ENCODE measurements at places on chromosomes 11 and 22. TPM values are rescaled to one million over a fixed set of nuclear protein-coding genes. Genes with fewer than 3 reads are reported as not detected.

SSTR3 gene
- 8.5 TPM for total RNA-seq

GRCh38 chr22:50470491-50470890 lies 4.3 kb downstream of the SBF1 start:
- peak; percentile 34 for DNase-seq

TEX12 gene
- not detected for total RNA-seq

GRCh38 chr22:22040908-22041307 lies 58.3 kb upstream of the TOP3B start:
- DNase-seq = no peak

- no peak for DNase-seq
Measured at GRCh38 chr11:22749536-22749935, 80.1 kb downstream of the SVIP start.

GRCh38 chr11:14506532-14506931 lies 6.9 kb upstream of the COPB1 start:
- DNase-seq = no peak

DNA sequence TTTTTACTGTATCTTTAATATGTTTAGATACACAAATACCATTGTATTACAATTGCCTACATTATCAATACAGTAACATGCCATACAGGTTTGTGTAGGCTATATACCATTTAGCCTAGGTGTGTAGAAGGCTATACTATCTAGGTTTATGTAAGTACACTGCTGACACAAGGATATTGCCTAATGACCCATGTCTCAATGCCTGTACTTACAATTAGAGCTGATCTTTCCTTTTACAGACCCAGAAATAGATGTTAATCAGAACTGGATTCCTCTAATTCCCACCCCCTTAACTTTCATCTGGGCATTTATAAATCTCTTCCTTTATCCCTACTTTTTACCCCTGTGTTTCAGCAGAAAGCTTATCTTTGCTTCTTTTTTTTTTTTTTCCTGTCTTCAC lies 229.5 kb downstream of the METTL15 start:
- DNase-seq = no peak

DNA sequence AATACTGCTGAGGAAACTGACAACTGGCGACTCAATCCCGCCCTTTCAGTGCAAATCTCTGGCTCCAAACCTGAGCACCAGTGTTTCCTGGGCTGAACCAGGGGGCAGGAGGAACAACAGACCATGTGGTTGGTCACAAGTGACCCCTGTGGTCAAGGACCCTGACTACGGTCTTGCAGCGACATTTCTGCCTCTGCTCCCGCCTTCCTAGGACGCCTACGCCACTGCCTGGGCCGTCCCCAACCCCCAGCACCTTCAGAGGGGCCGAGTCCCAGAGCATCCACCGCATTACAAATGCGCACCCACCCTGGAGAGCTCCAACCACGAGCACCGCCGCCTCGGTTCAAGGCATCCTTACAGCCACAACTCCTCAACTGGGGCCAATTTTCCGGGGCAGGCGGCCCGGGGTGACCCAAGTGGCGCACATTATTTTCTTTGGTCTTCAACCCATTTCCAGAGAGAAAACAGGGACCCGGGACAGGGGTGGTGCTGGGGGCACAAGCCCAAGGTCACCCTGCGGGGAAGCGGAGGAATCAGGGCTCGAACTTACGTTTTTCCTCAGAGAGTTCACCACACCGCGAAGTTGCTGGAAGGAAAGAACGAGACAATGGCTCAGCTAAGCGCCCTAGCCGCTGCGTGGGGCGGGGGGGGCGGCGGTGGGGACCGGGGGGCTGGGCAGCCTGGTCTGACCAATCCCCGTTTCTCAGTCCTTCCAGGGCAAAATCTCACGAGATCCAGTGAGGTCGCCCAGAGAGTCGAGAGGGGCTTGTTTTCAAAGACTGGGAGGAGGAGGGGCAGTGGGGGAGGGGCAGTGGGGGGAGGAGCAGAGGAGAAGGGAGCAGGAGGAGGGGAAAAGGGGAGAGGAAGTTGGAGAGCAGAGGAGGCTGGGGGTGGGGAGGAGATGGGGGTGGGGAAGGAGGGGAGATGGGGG lies 1.8 kb downstream of the PRAME start:
- no peak for DNase-seq

CCND1 gene
- 2.8 TPM for total RNA-seq

DNA sequence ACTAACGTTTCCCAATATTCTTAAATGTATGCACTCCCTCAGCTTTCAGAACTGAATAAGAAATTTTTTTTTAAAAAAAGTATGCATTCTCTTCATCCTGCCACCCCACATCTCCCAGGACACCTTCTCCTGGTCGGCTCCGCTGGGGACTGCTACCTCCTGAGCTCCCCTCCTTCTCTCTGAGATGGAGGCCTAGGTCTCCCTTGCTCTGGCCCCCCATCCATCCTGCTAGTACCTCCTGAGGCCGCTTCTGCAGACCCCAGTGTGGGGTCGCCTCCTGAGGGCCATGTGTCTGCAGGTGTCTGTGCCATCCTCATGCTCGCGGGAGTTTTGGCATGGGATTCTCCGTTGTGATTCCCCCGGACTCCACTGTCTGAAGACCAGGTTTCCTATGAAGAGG lies 27.8 kb downstream of the FAM118A start:
- no peak for DNase-seq

GRCh38 chr11:102882389-102883024 lies 7.7 kb upstream of the MMP12 start:
- no peak for DNase-seq

SYT12 gene
- not detected for total RNA-seq

GRCh38 chr22:50309601-50309991 lies 2.1 kb upstream of the PLXNB2 start:
- no peak for DNase-seq

DNA sequence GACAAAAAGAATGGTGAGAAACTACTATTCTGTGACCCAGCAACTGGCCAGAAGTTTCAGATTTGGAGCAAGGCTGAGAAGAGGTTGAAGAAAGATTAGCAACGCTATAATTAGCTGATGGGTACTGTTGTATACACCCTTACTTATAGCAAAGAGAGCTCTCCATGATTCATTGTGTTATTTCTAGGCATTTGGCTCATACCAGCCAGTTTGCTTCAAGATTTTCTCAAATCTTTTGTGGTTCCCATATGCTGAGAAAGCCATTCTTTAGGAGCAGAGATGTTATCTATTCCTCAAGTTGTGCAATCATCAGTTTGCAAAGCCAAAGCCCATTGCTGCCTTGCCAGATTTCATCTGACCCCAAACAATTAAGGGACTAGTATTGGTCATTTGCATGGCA lies 179.4 kb downstream of the ETS1 start:
- no peak for DNase-seq

BTG4 gene
- total RNA-seq = 0.36 TPM

DNA sequence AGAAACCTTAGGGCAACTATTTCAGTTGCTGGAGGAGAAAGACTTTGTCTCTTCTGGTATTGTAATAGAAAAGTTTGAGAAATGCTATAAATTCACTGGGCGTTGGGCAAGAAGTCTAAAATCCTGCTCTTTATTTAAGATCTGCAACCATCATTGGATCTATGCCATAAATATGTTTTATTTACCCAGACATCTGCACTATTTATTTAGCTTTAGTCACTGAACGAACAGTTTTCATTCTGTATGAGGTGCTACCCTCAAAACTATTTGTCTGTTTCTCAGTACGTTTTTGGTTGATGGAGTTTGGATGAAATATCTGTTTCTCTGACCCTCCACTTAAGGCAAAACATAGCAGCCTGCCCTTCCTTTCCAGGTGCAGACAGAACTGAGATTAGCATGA lies 171.5 kb downstream of the SNX19 start:
- DNase-seq = no peak

DNA sequence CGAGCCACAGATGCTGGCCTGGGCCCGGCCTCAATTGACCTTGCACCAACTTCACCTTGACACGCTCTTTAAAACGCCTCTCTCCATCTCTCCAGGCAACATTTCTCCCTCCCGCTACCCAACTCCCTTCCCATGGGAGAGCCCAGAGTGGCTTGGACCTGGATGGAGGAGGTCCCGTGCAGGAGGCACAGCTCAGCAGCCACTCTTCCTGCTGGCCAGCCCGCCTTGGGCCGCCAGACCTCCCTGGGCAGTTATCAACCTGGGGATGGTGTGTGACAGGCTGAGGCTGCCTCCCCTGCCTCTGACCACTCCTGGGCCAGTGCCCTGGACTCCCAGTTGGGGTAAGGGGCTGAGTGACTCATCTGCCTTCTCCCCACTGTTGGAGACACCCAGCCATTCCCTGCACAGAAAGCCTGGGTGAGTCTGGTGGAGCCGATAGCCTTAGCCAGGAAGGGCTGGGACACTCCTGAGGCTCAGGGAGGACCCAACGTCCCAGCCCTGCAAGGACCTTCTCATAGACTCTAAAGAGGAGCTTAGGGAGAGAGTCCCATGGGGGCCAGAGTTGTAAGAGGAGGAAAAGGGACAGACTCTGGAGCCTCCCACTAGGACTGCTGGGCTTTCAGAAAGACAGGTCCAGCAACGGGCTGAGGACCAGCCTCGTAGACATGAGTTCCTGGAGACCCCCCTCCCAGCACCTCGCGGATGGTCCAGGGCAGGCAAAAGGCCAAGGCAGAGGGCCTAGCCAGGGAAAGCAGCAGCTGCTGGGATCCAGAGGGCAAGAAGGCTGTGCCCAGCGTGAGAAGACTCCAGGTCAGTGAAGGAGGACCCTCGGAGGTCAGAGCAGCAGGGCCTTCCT lies 131.7 kb downstream of the CEP164 start:
- no peak for DNase-seq

- DNase-seq = no peak
Measured at GRCh38 chr11:124415356-124415923, 9.2 kb downstream of the OR8B4 start.

GRCh38 chr11:60265373-60266214 lies 14.9 kb upstream of the MS4A4A start:
- DNase-seq = peak; percentile 25

- peak; percentile 61 for DNase-seq
Measured at GRCh38 chr11:911031-911889, 650 bp upstream of the CHID1 start.

CALCA gene
- not detected for total RNA-seq

PICK1 gene
- total RNA-seq = 14.9 TPM

DNA sequence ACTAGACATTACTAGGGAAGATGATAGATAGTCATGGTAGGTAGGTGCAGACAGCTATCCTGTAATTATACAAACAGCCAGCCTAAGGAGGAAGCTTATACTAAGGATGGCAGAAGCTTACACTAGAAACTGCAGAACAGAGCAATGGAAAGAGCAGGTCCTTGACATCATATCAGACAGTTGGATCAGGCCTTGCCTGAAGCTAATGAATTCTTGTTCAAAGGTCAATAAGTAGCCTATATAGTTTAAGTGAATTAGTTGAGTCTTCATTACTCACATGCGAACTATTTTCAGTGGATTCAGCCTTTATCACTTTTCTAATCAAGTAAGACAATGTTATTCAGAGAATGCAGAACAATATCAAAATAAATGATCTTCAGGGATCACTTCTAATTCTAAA lies 22.3 kb upstream of the GRK3 start:
- no peak for DNase-seq

- DNase-seq = no peak
Measured at GRCh38 chr22:29284196-29284595, 16.1 kb downstream of the EWSR1 start.

GRCh38 chr11:117180661-117181585 lies 2.4 kb downstream of the SIDT2 start:
- peak; percentile 86 for DNase-seq

DNA sequence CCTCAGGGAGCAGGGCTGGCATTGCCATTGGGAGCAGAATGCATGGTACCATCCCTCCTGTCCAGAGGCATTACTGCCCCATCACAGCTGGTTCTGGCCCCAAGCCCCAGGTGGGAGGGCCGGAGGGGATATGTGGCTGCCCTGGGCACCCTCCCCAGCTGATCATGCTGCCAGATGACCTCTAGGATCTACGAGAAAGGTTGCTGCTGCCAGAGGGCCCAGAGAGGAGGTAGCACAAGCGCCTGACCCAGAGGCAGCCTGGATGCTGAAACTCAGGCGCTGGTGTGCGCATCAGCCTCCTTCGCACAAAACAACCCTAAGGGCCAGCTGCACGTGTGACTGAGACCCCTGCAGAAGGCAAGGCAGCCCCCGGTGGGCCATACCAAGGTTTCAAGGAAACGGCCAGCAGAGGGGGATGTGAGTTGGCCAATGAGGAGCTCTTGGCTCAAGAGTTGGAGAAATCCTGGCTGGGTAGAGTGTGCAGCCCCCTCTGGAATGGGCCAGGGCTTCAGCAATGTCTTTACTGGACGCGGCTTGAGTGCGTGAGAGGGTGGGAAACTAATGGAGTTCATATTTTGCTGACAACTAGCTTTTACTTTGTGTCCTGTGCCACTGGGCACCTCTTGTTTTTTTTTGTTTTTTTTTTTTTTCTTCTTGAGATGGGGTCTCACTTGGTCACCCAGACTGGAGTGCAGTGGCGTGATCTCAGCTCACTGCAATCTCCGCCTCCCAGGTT lies 88.3 kb upstream of the PARVA start:
- DNase-seq = no peak

OR2D2 gene
- not detected for total RNA-seq

GRCh38 chr11:8266246-8267241 lies 2.9 kb upstream of the LMO1 start:
- no peak for DNase-seq

TTC36 gene
- total RNA-seq = 0.43 TPM

GRCh38 chr11:69501891-69502860 lies 20.7 kb downstream of the LINC01488 start:
- DNase-seq = no peak

DNA sequence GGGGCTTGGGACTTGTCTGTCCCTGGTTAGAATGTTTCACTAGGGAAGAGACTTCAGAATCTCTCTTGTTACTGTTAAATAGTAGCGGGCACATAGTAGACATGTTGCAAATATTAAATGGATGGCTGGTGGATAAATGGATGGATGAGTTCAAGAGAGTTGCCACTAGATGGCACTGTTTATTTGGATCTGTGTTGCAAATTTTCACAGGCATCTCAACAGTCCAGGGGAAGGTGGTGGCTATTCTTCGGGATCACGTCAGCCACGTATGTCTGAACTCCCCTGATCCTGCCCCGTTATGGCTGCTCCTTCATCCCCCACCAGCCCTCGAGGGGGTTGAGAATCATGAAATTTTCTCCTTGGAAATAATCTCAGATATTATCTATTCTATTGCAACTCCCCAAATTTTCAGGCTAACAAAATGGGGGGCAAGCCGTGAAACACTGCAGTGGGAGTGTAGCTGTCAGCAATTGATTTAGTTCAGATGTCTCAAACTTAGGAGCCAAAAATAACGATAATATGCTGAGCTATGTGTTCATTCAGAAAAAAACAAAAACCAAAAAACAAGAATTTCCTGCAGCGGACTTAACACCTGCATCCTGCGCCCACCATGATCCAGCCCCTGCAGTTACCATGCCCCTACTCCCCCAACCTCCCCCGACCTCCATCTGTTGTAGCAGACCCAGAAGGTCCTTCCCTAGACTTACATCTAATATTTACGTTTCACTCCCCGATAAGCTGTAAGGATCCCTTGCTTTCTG lies 29.1 kb upstream of the BIRC3 start:
- peak; percentile 43 for DNase-seq

PRODH gene
- not detected for total RNA-seq

GRCh38 chr11:64453466-64453865 lies 94.5 kb downstream of the RPS6KA4 start:
- no peak for DNase-seq

- no peak for DNase-seq
Measured at GRCh38 chr11:68399916-68400315, 60.6 kb upstream of the PPP6R3 start.

- DNase-seq = no peak
Measured at GRCh38 chr11:82724026-82724425, 9.6 kb downstream of the FAM181B start.
